Activated B cell treated with CpG ODN at 0.5 μM for 24 hours (primary cell): ENCODE measurements at places on chromosomes 5 and 9.

- no peak for DNase-seq
These were observed 2.9 kb upstream of the SLC4A9 start for GRCh38 chr5:140356853-140357725.

DNA sequence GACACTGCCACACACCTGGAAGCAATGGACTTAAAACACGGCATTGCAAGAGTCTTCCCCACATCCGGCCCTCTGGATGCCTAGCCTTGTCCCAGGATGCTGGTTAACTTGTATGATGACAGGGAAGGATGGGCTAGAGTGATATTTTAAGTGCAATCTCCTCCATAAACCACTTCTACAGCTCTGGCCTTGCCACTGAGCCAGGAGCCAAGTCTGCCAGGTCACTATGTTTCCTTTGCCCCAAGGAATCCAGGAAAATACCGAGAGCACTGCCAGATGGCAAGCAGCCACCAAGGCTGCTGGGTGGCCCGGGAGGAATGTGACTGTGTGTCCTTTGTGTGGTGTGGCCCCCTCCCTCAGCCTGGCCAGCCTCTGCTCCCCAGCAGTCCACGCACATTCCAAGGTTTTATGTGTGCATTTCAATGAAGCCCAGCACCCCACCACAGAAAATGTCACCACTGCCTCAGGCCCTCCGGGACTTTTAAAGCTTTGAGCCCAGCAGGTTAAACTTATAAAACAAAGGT lies 106.0 kb downstream of the FRMD3 start:
- DNase-seq: no peak

- no peak for DNase-seq
These were observed 3.4 kb upstream of the PDGFRB start for GRCh38 chr5:150159031-150159430.

- no peak for DNase-seq
These were observed 505 bp upstream of the ACER2 start for GRCh38 chr9:19408316-19408692.

DNA sequence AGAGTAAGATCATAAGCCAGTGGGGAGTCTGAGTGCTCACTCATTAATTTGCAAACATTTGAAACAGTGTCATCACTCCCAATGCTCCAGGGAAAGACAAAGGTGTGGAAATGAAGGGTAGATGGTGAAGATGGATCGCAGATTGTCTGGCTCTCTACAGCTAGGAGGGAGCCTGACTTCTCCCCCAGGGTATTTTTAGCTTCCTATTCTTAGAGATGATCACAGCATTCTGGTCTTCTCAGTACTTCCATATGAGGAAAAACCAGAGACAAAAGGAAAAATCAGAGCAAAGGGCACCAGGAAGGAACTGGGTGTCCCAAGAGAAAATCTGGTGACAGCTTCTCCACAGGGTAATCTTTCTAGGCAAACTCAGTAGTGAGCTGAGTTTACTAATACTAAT lies 401.9 kb upstream of the GRIA1 start:
- no peak for DNase-seq

GRCh38 chr5:35780236-35780635 lies 76.5 kb upstream of the IL7R start:
- no peak for DNase-seq

DNA sequence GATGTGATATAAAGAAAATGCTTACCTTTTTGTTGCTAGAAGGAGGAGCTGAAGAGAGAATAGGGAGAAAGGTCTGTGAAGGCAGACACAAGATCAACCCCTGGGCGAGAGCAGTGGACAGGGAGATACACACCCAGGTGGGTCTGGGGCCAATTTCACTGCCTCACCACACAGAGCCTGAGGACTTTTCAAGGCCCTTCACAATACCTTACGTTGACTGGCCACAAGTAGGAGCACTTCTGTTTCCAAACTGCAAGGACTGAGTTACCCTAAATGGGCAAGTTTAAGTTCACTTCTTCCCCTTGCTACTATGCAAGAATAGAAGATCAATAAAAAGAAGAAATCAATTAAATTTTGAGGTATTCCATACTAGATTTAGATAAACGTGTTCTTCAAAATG lies 174.5 kb upstream of the SLC12A2 start:
- DNase-seq: no peak

DNA sequence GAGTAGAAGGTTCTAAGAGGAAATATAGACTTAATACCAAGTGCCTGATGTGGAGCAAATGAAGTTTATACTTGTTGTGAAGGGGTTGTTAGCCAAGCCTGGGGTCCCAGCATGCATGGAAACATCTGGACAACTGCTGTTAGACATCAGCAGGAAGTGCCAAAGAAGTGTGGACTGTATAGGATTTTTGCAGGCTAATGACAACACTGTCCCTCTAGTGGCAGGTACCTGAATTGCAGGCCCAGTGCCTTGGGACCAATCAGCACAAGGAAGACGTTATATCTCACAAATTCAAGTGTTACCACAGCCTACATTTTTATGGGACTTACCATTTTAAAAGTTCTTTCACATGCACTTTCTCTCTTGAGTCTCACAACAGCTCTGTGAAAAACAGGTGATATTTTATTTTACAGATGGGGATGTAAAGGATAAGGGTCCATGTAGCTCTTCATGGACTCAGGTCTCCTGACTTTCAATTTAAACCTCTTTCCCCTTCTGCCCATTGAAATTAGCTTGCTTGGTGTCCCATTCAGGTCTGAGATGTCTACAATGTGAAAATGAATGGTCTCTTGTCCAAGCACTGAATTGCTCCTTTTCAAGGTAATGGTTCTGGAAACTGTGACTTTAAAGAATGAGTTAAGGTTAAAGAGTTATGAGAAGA lies 89.0 kb upstream of the MAP1B start:
- DNase-seq: peak; percentile 23

DNA sequence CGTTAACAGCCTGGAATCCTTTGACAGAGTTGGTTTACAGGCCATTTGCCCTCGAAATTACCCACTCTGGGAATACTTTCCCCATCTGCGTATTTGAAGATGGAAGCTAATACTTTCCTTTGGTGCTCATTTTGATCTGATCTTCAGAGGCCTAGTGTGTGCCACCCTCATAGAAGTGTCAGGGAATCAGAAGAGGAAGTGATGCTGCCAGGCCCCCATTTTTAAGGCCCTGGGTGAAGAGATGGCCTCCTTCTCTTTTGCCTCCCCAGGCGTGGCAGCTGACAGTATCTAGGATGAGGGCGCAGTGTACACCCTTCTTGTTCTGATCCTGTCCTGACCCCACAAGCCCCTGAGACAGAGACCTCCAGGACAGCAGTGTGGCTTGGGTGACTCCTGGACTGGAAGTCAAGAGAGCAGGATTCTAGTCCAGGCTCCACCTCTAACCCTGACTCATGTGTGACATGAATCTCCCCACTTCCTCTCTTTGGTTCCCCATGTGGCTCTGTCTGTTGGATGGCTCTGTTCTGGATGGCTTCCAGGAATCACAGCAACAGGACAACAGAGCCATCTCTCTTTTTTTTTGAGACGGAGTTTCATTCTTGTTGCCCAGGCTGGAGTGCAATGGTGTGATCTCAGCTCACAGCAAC lies 27.8 kb downstream of the CSF1R start:
- no peak for DNase-seq

GRCh38 chr9:131100445-131100844 lies 4.1 kb downstream of the AIF1L start:
- DNase-seq: no peak
